HFFc6 (cell line): ENCODE measurements at places on chromosomes 6 and 20. TPM values are rescaled to one million over a fixed set of nuclear protein-coding genes. Genes with fewer than 3 reads are reported as not detected.
A peak's percentile ranks its signal among the peaks of the same experiment; 100 is the strongest.

FKBP5 gene
- total RNA-seq: 8.3 and 12.2 TPM in 2 replicates

VSX1 gene
- total RNA-seq: not detected in 3 replicates

SLC22A2 gene
- not detected in 3 replicates for total RNA-seq

ME1 gene
- total RNA-seq: 25.7 to 36.5 TPM (median 28.0 TPM) in 3 replicates

SMIM8 gene
- 3.8 to 5.4 TPM (median 4.7 TPM) in 3 replicates for total RNA-seq

GSTA3 gene
- total RNA-seq: not detected in 3 replicates

MACROD2 gene
- total RNA-seq: 0.11 to 0.50 TPM (median 0.43 TPM) in 3 replicates

CTAGE9 gene
- total RNA-seq: not detected in 3 replicates

HLA-C gene
- total RNA-seq: 89.0 to 127 TPM (median 101 TPM) in 3 replicates

ADAM33 gene
- 81.5 and 90.6 TPM in 2 replicates for total RNA-seq

ADGB gene
- not detected in 3 replicates for total RNA-seq

C6orf132 gene
- 5.2 to 6.6 TPM (median 5.8 TPM) in 3 replicates for total RNA-seq

MCHR2 gene
- not detected in 3 replicates for total RNA-seq

DEFB132 gene
- not detected in 3 replicates for total RNA-seq

DNA sequence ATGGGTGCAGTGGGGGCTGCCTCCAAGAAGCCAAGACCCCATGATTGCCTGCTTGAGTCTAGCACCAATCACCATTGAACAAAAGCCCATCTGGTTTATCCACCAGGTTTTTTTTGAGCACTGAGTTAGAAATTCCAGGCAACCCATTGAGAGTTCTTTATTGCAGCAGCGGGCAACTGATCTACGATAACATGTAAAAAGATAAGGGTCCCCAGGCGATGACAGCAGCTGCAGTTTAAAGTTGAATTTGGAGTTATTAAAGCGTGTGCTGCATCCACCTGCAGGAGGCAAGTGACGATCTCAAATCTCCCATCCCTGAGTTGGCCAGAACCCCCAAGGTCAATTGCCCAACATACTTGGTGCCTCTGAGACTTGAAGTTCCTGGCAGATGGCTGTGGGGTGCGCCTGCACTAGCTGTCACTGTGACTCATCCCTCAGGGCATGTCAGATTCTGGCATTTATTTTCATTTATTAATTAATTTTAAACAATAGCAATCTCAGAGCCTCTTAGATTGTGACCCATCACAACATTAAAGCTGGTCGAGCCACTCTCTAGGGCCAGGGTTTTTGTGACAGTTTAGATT is 290.4 kb upstream of the SULF2 start:
- DNase-seq: no peak

- DNase-seq: no peak
Measured at GRCh38 chr6:163834226-163834970, 419.9 kb downstream of the QKI start.

GRCh38 chr6:72864799-72865198 is 242.9 kb downstream of the KCNQ5 start:
- no peak for DNase-seq

- no peak for DNase-seq
Measured at GRCh38 chr20:61760731-61761130, 304.9 kb downstream of the TAF4 start.

GRCh38 chr6:79964607-79965081 is 17.3 kb upstream of the ELOVL4 start:
- DNase-seq: no peak

GRCh38 chr6:16205377-16206144 is 32.8 kb upstream of the GMPR start:
- DNase-seq: peak; percentile 96

DNA sequence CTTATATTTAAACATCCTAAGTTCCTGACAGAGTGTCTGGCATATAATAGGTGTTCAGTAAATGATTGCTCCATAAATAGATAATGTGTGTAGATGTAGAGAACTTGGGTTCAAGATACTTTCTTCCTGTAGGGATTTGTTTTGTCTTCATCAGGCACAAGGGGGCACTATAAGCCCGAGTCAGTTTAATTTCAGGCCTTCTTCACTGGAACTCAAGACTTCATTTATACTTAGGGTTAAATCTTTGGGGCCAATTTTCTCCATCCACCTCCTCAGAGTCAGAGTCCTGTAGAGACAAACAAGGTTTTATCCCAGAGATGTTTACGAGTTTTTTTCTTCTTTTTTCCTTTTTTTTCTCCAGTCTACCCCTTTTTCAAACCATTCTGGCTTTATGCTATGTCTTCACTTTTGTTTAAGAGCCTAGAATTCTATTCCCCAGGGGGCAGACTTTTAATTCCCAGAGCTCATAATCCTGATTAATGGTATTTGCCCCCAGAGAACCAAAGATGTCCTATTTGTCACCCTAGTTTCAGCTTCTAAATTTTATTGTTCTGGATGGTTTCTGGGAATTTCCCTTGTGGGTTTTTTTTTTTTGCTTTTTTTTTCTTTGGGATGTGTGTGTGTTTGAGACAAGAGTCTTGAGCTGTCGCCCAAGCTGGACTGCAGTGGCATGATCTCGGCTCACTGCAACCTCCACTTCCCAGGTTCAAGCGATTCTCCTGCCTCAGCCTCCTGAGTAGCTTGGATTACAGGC is 88.4 kb downstream of the HFE start:
- peak; percentile 65 for DNase-seq

DNA sequence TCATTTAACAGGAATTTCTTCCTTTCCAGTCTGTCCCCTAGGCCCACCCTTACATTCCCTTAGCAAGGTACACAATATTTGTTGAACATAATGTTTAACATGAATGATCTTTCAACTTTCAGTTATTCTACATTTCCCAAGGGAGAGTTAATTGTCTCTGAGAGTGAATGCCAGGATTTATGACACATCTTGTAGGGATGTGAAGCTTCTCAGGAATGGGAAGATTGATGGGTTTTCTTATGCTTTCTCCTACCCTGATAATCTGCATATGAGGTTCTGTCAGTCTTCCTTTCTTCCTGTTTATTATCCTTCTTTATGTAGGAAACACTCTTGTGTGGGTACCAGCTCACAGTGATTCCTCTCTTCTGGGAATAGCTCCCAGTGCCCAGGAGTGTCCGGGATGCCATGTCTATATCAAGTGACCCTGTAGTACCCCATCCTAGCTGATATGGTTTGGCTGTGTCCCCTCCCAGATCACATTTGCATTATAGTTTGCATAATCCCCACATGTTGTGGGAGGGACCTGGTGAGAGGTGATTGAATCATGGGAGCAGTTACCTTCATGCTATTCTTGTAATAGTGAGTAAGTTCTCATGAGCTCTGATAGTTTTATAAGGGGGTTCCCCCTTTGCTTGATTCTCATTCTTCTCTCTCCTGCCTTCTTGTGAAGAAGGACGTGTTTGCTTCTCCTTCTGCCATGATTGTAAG is 7.1 kb upstream of the FYN start:
- peak; percentile 51 for DNase-seq

DNA sequence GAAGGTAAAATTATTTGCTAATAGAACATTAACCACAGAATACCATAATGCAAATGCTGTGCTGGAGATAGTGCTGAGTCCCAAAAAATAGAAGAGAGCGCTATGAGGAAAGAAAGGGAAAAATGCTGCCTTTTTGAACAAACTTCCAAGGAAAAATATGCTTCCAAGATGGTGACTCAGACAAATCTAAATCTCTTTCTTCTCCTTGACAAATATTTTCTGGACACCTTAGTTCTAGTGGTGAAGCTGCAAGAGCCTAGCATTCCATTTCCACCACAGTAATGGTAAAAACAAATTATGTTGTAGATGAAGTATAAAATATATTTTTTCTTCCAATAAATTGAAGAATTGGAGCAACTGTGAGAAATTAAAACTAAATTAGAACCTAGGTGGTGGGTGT is 155.6 kb upstream of the TBX18 start:
- DNase-seq: no peak

- DNase-seq: no peak
Measured at GRCh38 chr6:57123111-57123510, 33.1 kb downstream of the ZNF451 start.

DNA sequence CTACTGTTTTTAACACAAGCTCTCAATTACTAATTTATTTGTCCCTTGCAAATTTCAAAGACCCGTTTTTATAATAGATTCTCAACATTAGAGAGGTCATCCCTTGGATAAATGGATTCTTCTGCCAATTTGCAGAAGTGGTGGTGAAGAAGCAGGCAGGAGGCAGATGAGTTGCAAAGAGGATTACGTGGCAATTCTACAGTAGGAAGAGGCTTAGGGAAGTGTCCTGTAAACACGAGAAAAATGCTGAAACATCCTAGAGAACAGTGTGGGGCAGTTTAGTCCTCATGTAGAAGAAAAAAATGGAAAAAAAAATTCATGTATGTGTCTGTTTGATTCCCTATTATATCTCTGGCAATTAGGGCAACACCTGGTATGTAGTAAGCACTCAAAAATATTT is 87.6 kb downstream of the BMP2 start:
- no peak for DNase-seq

GRCh38 chr6:36949636-36950035 is 4.9 kb upstream of the PI16 start:
- peak; percentile 40 for DNase-seq

- no peak for DNase-seq
Measured at GRCh38 chr20:31675828-31676608, 38.3 kb downstream of the COX4I2 start.

DNA sequence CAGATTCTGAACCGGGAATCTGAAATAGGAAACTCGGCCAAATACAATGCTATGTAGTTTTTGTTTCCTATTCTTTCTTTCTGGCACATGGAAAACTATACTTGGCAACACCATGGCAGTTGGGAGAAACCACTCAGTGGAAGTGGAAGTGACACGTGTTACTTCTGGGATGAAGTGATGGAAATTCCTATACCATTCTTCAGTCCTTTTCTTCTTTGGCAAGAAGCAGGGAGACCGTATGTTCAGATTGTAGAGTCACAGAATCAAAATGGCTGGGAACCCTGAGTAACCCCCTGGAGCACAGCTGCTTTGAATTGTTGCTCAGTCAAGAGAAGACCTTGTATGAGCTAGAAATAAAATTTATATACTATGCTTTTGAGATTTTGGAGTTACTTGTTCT is 18.8 kb upstream of the TINAG start:
- DNase-seq: no peak

- DNase-seq: no peak
Measured at GRCh38 chr6:68108233-68108835, 526.7 kb upstream of the ADGRB3 start.

DNA sequence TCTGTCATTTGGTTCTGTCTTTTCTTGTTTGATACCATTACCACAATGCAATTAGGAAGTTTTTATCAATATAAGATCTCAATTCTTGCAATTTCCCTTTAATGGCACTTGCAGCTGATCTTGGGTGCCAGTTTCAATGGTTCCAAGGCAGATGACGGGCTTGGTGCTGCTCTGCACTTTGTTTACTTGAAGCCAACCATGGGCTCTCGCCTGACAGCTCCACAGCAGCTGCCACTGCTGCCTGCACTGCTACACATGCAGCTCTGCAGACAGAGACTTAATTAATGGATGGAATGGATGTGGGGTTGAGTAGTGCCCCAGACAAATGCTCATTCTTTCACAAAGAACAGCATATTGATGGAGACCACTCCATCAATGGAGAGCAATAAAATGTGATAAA is 1024.3 kb upstream of the EPHA7 start:
- no peak for DNase-seq

GRCh38 chr20:8474027-8474668 is 342.1 kb downstream of the PLCB1 start:
- DNase-seq: no peak

DNA sequence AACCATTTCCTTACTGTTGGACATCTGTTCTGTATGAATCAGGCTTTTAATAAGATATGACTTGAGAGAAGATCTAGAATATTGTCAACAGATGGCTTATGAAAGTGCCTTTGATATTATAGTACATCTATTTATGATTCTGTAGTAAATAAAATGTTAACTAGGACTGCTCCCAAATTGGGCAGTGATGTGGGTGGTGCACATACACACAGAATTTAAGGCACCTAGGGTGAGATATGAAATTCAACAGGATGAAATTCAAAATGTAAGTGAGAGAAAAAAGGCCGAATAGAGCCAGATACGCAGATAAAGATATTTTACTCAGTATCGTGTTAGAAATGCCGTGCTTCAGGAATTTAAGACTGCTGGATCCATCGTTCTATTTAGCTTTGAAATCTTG is 26.3 kb downstream of the FAM50B start:
- DNase-seq: no peak

DNA sequence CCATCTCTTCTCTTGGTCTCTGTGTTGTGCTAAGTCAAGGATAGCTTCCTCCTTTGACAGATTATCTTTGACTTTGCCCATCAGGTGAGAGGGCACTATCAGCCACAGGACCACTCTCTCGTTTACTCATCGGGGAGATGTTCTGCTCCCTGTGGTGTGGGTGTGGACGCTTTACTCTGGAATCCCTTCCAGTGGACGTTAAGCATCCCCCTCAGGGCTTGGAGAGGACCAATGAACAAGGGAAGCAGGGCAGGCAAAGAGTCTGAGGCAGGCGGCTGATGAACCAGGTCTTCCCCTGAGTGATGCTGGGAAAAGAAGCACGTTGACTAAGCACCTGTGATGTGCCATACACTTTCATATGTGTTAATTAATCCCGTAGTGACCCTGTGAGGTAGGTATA is 21.0 kb upstream of the RNF24 start:
- DNase-seq: no peak

DNA sequence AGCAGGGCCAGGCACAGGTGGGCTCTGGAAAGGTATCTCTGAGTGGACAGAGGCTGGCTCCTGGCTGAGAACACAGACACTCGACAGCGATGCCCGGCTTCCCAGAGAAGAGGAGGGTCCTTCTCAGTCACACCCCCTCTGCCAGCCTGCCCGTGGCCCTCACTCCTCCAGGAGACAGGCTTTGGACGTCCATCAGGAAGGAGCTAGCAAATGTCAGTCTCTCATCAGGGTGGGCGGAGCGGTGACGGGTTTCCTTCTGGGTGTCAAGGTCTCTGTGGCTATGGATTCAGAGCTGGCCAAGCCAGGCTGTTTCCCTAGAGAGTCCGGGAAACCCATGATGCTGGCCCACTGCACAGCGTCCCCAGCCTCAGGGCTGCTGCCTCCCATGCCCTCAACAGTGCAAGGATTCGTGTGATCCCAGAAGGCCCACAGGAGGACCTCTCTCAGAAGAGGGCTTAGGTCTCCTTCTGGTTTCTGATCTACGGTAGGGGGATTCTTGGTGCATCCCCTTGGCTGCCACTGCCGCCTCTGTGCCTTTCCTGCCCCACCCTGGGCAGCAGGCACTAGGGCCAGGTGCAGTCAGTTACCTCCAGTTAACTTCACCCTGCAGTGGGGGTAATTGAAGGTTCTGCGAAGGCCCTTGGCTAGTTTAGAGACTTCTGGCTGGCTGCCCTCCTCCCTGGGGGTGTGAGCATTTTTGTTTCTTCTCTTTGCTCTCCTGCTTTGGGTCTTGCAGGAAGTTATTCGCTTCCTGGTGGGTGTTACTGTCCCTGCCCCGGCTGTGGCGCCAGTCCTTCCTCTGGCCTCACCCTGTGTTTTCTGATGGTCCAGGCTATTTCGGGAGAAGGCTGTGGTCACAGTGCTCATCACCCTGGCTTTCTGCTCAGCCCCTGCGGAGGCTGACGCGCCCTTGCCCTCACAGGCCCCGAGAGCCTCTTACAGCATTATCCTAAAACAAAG is 80.2 kb downstream of the CDH4 start:
- no peak for DNase-seq

- no peak for DNase-seq
Measured at GRCh38 chr6:10495029-10495428, 26.1 kb upstream of the GCNT2 start.
